ENCODE measurements at places on chromosomes 13 and 19. TPM values are rescaled to one million over a fixed set of nuclear protein-coding genes. Genes with fewer than 3 reads are reported as not detected.

DNA sequence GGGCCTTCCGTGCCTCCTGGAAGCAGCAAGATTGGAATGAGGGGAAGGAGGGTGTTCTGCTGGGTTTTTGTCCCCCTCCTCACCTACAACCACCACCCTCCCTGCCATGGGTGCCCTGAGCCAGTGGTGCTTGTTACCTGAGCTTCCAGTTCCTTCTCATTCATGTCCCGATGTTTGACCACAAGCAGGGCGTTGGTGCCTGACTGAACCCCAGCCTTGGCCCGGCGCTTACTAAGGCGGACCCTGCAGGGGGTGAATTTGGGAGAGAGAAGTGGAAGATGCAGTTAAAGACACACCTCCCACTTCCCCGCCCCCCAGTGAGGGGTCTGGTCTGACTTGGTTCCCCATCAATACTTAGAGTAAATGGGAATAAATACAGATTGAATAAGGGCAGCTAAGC lies 4.3 kb downstream of the PAF1 start:
- no peaks in the 10 kb centered on the region for H3K27me3 ChIP-seq
- H3K4me1 ChIP-seq: peaks cover 4% of the 10 kb centered on the region
- no peak overlapping the region for H3K4me3 ChIP-seq
- peak overlapping the region; percentile 66 for H3K27ac ChIP-seq

DNA sequence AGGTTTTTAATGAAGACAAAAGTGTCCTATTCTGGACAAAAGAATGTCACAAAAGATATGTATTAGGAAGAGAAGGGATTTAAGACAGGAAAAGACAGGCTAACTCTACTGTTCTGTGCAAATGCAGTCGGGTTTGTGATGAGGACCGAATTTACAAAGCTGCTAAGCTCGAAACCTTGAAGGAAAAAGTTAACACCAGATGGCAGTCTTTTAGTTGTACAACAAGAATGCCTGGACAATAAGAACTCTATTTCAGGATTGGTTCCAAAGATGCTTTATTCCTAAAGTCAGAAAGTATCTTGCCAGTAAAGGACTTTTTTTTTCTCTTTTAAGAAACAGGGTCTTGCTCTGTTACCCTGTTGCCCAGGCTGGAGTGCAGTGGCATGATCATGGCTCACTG lies 51.1 kb downstream of the HS6ST3 start:
- no peaks in the 10 kb centered on the region for H3K4me1 ChIP-seq
- H3K27ac ChIP-seq: no peak overlapping the region
- H3K36me3 ChIP-seq: no peaks in the 10 kb centered on the region
- DNase-seq: peak; percentile 35
- H3K27me3 ChIP-seq: no peaks in the 10 kb centered on the region

- no peak overlapping the region for H3K4me3 ChIP-seq
- no peaks in the 10 kb centered on the region for H3K4me1 ChIP-seq
- no peaks in the 10 kb centered on the region for H3K27me3 ChIP-seq
- H3K36me3 ChIP-seq: no peaks in the 10 kb centered on the region
- H3K27ac ChIP-seq: no peak overlapping the region
- DNase-seq: no peak
Observed at GRCh38 chr13:44601586-44601985, 25.5 kb upstream of the TSC22D1 start.

- no peak for DNase-seq
- H3K4me3 ChIP-seq: no peak overlapping the region
- H3K4me1 ChIP-seq: no peaks in the 10 kb centered on the region
- no peaks in the 10 kb centered on the region for H3K27me3 ChIP-seq
Observed at GRCh38 chr19:35296644-35297514, 4.9 kb downstream of the MAG start.

DNA sequence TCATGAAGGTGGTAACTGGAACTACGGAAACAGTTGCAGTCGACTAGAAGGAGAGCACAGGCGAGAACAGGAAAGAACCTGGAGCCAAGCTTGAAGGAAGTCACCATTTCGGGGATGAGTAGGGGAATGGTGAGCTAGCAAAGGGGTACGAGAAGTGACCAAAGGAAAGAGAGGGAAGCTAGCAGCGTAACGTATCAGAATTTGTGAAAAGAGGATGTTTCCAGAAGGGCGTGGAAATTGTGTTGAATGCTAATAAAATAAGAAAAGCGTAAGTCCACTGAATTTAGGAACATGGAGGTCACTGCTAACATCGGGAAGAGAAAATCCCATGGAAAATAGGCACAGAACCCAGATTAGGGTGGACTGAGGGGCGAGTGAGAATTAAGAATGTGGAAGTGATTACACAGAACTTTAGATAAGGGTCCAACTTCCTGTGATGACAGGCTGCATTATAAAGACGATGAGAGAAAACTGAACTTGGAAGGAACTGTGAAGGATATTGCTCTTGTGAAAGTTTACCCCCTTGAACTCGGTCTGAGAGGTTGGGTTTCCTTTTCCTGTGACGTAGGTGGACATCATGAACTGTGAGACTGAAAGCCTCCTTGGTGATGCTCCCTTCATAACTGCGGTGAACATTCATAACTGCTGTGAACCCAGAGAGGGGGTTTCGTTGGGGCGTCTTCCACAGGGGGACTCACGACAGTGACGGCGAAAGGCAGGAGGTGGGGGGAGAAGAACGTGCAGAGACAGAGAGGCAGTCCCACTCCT lies 2.0 kb upstream of the FFAR2 start:
- H3K4me3 ChIP-seq: no peak overlapping the region
- no peaks in the 10 kb centered on the region for H3K36me3 ChIP-seq
- no peaks in the 10 kb centered on the region for H3K4me1 ChIP-seq
- peak; percentile 87 for DNase-seq

GRCh38 chr19:39497996-39498797 lies 550 bp upstream of the DLL3 start:
- H3K4me1 ChIP-seq: no peaks in the 10 kb centered on the region
- peaks cover 15% of the 10 kb centered on the region for H3K27me3 ChIP-seq
- H3K36me3 ChIP-seq: no peaks in the 10 kb centered on the region
- H3K27ac ChIP-seq: no peak overlapping the region

The BEST2 gene
- not detected for total RNA-seq
